ENCODE measurements at places on chromosomes 12 and 14.

GRCh38 chr12:118052324-118053070 is 8.5 kb downstream of the WSB2 start:
- no peak for DNase-seq

DNA sequence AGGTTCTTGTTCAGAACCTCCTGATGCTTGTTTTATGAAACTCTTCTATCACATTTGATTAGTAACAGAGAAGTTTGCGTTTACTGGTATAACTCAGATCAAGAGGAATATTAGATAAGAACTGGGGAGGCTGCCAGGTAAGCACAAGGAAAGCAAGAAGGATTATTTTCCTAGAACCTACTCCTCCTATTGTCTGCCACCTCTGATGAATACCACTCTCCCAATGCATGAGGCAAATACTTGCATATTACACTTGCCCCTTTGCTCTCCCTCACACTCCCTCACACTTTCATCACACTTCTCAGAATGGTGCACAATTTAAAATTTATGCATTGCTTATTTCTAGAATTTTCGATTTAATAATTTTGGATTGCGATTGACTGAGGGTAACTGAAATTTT is 43.6 kb downstream of the LIN7A start:
- DNase-seq, result no peak

DNA sequence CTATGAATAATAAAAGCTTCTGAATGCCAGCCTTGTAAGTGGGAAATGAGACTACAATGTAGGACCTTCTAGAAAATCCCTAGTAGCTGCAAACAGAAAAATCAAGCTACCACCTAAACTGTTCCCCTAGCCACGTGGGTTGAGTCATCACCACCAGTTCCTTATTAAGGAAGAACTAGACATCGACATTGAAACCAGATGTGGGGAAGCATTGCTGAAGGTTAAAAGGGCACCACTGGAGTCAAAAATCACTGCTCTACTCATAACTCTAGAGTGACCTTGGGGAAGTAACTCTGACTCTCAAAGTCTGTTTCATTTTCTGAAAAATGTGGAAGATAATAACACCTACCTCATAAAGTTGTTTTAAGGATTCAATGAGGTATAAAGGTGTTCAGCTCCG is 9.4 kb upstream of the CNIH1 start:
- no peak for DNase-seq

GRCh38 chr14:32407130-32407529 is 78.0 kb downstream of the AKAP6 start:
- no peak for DNase-seq

DNA sequence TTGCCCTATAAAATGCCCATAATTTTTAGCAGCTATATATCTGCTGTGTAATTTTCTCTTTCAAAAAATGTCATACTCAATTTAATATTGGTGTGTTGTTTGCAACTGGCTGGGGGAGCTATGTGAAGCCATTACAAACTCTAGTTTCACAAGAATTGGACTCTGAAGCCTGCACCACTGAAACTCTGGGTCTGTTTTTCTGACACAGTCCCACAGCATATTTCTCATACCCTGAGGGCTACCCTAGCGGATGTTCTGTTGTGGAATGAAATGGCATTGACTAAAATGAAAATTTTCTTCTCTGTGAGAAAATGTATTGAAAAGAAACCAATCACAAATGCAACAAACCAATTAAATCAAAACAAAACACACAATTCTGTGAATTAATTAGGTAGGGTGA is 284.6 kb upstream of the NPAS3 start:
- DNase-seq, result no peak
